ENCODE measurements at places on chromosomes 5 and 9.

GRCh38 chr9:34457266-34458012, 931 bp downstream of the FAM219A start:
- no peak for DNase-seq

DNA sequence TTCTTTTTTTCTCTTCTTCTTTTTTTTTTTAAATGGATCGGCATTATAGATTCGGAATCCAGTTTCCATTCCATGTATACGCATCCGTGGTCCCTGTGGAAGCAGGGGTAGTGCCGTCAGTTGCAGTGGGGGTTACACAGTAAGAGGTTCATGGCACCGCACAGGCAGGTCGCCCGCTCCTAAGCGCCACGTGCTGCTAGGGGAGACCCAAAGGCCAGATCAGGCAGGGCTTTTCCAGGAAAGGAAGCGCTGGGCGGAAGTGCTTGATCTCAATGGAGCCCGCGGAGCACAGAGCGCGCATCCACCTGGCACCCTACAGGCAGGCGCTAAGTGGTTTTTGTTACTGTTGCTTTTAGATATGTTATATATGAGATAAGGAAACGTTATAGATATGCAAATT, 174.8 kb upstream of the OR13F1 start:
- no peak for DNase-seq

- no peak for DNase-seq
Observed at GRCh38 chr5:133353741-133354140, 258.6 kb downstream of the FSTL4 start.

GRCh38 chr5:10555277-10555684, 8.6 kb upstream of the ANKRD33B start:
- no peak for DNase-seq

GRCh38 chr9:20570756-20571155, 51.5 kb downstream of the MLLT3 start:
- no peak for DNase-seq

DNA sequence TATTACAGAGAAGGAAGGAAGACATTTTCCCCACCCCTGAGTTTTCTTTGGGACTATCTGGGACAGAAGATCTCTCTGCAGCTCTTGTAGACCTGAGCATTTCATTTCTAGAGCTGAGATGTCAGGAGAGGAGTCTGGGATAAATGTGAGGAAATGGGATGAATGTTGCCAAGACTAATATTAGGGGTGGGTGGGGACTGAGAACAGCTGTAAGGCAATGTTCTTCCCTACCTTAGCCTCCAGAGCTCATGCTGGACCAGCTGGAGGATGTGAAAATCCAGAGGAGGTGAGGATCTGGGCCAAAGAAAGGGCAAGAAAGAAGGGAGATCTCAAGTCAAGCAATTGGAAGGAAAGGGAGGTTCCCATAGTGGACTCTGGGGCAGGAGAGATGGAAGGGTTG, 23.1 kb upstream of the FOXD1 start:
- no peak for DNase-seq

DNA sequence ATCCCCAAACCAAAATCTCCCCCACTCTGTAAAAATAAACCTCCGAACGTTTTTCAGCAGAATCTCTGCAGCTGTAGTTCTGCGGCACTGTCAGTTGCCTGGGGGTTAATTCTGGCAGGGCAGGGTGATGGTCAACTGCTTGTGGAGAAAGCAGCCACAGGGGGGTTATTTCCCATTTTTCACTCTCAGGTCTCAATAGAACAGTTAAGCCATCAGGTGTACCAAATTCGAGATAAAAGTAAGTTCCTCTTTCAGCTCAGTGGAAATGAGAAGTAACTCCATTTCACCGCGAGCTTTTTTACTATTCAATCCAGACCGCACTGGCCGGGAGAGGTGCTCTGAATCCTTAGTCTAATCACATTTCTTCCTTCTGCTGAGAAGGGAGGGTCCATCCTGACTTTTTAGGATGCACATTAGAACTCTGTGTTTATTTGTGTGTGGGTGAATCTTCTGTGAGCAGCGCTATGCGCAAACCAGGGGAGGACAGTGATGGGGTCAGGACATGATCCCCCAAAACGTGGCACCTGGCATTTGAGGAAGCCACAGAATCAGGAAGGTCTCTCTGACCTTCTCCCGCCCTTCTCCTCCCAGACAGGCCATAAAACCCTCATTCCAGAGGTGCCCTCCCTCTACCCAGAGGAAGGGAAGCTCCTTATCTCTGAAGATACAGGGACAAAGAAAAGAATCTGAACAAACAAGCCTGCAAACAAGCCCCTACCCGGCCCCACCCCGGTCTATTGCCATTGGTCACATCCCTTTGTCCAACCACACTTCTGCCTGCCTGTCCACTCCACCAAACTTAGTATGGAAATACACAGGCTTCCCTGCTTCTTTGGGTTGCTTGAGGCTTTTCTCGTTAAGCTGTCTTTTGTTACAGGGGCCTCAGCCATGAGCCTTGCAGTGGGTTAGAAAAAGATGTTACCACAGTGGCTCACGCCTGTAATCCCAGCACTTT, 229.0 kb downstream of the ROR2 start:
- DNase-seq, result no peak

All from effector memory CD4-positive, alpha-beta T cell (primary cell).